ENCODE measurements at places on chromosomes 12 and 14. TPM values are rescaled to one million over a fixed set of nuclear protein-coding genes. Genes with fewer than 3 reads are reported as not detected.

MANSC1 gene
- total RNA-seq, result 0.13 TPM

JAG2 gene
- 2.5 TPM for total RNA-seq

FKBP4 gene
- 91.5 TPM for total RNA-seq

CLSTN3 gene
- 83.9 TPM for total RNA-seq

HOXC12 gene
- total RNA-seq, result not detected

MAP3K9 gene
- 6.7 TPM for total RNA-seq

NKX2-1 gene
- total RNA-seq, result not detected

CLEC2A gene
- not detected for total RNA-seq

FGF23 gene
- total RNA-seq, result not detected

TRPV4 gene
- not detected for total RNA-seq

ZBTB42 gene
- 5.3 TPM for total RNA-seq

KERA gene
- not detected for total RNA-seq

PSME1 gene
- total RNA-seq, result 516 TPM

KIF5A gene
- 0.99 TPM for total RNA-seq

SIX1 gene
- not detected for total RNA-seq

CLEC4C gene
- not detected for total RNA-seq

CLECL1 gene
- 1.6 TPM for total RNA-seq

PLEKHD1 gene
- total RNA-seq, result 0.10 TPM

TBC1D30 gene
- total RNA-seq, result 0.05 TPM

RSRC2 gene
- 106 TPM for total RNA-seq

LRP6 gene
- 0.37 TPM for total RNA-seq

ISCA2 gene
- 37.8 TPM for total RNA-seq

KRT6A gene
- total RNA-seq, result not detected

AQP2 gene
- total RNA-seq, result not detected

SLC5A8 gene
- total RNA-seq, result not detected

KRT86 gene
- total RNA-seq, result 1.1 TPM
